ENCODE measurements at places on chromosomes 3 and 15.

GRCh38 chr15:66085128-66085527 is 168.4 kb downstream of the MEGF11 start:
- DNase-seq: peak; percentile 23

- DNase-seq: no peak
Observed at GRCh38 chr15:83068054-83068453, 1.0 kb upstream of the BTBD1 start.

- no peak for DNase-seq
Observed at GRCh38 chr3:40432793-40433192, 24.3 kb upstream of the RPL14 start.

- no peak for DNase-seq
Observed at GRCh38 chr3:156888576-156888975, 62.4 kb downstream of the LEKR1 start.

DNA sequence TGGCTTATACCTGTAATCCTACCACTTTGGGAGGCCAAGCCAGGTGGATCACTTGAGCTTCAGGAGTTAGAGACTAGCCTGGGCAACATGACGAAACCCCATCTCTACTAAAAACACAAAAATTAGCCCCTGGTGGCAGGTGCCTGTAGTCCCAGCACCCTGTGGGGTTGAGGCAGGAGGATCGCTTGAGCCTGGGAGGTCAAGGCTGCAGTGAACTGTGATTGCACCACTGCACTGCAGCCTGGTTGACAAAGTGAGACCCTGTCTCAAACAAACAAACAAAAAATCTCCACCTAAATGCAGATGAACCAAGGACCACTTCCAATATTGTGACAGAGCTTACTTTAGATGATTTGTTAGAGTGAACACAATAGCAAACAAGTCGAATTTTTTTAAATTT is 53.7 kb downstream of the TP53BP1 start:
- DNase-seq: no peak

- no peak for DNase-seq
Observed at GRCh38 chr3:182045736-182046135, 334.0 kb downstream of the SOX2 start.

- DNase-seq: no peak
Observed at GRCh38 chr15:100959066-100960050, 40.2 kb downstream of the LRRK1 start.

GRCh38 chr3:104578558-104578957 is 788.2 kb upstream of the ALCAM start:
- no peak for DNase-seq

DNA sequence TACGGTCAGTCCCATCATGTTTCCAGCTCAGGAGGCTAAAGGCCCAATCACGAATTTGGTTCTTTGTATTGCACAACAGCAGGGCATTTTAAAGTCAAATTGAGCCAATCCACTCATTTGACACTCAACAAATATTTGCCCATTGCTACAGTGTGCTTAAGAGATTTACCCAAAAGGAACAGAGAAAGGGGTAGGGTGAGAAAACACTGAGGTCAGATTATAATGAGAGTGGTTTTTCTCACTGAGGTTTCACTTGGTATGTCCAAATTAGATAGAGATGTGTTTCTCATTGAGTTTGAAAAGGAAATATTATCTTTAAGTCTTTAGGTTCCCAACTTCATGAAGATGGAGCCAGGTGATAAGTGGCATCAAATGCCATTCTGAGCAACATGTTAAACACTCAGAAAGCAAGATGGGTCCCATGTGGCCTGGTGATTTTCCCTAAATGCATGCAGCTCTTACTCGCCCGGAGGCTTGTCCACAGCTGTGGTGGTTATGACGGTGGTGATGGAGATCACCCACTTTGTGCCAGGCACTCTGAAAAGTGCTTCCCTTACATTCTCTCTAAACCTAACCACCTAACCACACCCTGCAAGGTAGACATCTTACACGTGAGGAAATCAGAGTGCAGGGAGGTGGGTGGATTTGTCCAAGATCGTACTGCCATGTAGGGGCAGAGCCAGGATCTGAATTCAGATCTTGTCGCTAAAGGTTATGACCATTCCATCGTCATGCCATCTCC is 31.2 kb upstream of the USP3 start:
- no peak for DNase-seq

DNA sequence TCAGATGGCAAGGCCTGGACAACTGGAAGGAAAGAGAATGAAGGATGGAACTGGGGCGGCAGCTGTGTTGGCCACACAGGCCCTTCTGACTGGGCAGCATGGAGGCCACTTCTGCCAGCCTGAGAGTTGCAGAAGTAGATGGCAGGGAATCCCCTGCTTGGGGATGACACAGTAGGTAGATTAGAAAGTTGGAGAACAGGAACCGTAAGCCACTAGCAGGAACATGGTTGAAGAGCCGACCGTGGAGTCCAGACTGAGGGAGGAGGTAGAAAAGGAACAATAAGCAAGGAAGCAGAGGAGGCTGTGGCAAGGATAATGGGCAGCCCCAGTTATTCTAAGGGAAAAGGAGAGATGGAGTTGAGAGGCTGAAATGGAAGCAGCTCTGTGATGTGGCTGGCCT is 26.4 kb upstream of the ZNF774 start:
- DNase-seq: no peak

DNA sequence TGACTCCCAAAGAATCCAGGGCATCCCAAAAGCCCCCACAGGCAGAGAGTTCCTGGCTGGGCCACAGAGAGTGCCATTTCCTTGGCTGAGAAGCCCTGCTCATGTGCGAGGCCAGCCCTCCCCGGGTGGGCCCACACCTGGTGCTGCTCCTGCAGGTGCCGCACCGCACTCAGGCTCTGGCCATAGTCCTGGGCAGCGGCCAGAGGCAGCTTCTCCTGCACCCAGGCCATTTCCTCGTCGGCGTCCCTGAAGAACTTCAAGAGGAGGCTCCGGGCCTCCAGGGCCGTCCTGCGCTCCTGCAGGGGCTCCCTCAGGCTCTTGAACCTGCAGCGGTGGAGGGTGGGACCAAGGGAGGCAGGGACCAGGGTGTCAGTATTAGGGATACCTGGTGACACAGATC is 18.1 kb downstream of the PLA2G4B start:
- DNase-seq: no peak

DNA sequence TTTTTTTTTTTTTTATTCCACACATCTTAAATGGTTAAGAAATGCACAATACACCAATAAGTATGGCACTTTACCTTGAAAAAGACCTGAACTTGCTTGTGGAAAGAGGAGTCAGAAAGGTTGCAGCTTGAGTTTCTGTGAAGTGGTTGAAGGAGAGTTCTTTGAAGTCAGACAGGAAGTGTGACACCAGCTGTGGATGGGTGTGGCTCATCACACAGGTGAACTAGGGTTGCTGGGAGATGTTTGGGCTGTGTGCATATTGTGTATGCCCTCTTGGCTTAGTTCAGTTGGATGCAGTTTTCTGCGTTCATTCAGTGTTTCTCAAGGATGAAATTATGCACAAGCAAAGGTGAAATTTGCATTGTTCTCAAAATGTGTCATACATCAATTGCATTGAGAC is 6.3 kb downstream of the AEN start:
- DNase-seq: peak; percentile 63

DNA sequence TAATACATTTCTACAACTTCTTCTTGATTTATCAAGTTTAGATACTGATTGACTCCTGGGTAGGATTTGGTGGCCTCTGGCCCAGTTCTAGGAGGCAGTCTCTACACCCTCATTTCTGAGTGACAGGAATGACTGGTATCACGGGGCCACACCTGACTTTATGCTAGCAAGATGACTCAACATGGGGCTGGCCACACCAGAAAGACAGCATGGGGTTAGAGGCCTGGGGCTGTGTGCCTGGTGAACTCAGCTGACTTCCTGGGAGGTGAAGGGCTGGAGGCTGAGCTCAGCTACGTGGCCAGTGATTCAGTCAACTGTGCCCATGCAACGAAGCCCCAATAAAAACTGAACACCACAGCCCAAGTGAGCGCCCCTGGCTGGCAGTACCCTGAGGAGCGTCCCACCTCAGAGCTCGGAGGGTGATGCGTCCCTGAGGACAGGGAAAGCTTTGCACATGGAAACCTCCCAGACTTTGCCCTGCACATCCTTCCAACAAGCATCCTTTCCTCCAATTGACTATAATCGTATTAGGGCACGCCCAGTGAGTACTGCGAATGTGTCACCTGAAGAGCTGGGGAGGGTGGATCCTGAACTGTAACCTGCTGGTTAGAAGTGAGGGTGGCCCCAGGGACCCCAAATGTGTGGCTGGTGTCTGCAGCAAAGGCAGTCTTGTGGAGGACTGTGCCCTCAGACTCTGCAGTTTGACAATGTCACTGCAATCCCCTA is 57.2 kb downstream of the NIPA2 start:
- DNase-seq: no peak

DNA sequence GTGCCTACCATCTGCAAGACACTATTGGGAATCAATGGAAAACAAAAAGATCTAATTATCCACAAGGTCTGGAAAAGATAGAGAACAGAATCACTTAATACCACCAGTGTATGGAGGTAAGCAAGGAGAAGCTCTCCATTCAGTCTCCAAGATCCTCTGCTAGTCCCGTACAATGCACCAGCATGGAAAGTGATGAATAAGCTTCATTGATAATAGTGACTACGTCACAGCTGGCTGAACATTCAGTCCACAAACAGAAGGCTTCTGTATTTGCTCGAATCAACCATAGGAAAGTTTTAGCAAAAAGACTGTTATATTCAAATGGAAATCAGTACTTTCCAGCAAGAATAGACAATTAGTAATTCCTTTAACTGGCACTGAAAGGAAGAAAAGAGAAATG is 42.9 kb downstream of the IGSF11 start:
- DNase-seq: no peak

DNA sequence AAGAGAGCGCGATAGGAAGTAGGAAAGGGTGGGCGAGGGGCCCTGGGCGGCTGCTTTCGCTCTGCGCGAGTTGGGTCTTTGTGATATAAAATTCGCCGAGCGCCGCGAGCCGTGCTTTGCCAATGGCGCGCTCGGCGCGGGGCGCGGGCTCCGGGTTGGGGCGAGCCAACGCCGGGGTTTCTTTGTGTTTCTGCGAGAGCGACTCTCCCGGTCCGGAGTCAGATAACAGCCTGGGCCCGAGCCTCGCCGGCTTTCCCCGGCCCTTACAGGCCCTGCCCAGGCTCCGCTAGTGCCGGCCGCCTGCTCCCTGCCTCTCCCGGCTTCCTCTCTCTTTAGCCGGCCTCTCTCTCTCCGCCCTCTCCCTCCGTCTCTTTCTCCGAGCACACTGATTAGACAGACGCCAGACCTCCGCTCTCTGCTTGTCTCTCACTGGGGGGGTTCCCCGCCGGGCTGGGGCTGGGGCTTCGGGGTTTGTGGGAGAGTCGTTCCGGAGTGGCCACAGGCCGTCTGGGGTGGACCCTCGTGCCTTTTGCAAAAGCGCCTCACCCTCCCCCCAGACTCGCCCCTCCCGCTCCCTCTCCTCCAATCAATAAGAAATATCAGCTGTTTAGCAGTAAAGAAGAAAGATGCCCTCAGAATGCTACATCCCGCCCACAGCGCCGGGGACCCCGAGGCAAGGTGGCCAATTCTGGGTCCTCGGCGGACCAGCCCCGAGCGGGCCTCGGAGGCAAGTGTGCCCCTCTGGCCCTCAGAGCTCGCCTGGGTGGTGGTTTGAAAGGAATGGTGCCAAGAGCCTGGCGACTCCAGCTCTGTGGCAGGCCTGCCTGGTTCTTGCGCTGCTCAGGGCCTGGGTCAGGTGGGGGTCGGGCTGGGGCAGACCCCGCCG is 2.9 kb downstream of the NR2F2 start:
- no peak for DNase-seq

DNA sequence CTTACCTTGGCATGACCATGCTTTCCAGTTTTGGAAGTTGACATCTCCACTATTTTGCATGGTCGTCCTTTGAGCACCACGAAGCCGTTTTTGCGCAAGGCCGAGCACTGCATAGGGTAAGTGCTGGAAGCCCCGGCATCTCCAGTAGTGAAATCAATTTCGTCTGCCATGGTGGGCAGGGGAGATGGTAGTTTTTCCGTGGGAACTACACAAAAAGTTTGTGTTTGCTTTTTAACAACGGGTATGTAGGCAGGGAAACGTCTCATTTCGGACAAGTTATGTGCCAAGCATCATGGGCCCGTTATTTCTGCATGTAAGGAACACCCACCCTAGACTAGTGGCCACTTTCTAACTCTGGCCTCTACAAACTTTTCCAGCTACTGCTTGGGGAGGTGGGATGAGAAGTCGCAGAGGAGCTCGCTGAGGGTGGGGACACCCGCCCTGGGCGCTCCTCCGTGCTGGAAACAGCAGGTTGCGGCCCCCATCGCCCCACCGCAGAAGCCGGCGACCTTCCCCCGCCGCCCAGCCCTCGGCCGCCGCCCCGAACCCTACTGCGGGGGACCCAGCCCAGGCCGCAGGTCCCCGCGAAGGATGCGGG is 701 bp downstream of the EIF5A2 start:
- DNase-seq: no peak

GRCh38 chr15:35484231-35484945 is 61.6 kb downstream of the DPH6 start:
- no peak for DNase-seq

- peak; percentile 8 for DNase-seq
Observed at GRCh38 chr3:31562525-31562924, 29.8 kb downstream of the STT3B start.

GRCh38 chr3:128180436-128180835 is 27.2 kb downstream of the EEFSEC start:
- DNase-seq: no peak

DNA sequence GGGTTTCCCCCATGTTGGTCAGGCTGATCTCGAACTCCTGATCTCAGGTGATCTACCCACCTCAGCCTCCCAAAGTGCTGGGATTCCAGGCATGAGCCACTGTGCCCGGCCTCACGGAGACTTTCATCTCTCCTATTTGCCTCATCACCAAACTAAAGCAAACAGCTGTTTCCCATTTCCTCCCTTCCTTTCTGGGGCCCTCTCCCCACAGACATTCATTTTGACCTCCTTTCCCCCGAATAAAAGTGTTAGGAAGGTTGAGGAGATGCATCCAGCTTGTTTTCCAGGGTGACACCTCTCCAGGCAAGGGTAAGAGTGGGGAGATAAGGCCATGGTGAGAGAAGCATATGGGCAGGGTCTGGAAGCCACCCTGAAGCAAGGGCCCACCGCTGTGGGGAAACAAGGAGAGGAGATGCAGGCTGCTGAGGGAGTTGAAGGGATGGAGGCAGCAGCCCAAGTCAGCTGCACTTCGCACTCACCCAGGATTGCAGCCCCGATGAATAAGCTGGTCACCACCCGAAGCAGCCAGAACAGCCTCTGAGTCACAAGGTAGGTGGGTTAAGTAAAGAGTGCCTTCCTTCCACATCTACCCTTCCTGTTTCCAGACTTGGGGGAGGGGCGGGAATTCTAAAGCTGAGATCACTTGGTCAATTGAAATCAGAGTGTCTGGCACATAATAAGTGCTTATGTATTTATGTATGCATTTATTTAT is 7.7 kb downstream of the DUOXA2 start:
- DNase-seq: no peak
